ENCODE measurements at places on chromosomes 6 and 20.

DNA sequence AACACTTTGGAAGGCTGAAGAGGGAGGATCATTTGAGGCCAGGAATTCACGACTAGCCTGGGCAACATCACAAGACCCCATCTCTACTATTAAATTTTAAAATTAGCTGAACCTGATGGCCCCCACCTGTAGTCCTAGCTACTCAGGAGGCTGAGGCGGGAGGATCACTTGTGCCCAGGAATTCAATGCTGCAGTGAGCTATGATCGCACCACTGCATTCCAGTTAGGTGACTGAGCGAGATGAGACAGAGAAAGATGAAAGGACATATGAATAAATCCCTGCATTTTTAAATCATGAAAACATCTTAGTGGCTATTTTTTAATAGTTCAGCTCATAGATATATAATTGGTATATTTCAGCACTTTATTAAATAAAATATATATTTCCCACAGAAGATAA is 93.8 kb downstream of the GPR63 start:
- DNase-seq = no peak

DNA sequence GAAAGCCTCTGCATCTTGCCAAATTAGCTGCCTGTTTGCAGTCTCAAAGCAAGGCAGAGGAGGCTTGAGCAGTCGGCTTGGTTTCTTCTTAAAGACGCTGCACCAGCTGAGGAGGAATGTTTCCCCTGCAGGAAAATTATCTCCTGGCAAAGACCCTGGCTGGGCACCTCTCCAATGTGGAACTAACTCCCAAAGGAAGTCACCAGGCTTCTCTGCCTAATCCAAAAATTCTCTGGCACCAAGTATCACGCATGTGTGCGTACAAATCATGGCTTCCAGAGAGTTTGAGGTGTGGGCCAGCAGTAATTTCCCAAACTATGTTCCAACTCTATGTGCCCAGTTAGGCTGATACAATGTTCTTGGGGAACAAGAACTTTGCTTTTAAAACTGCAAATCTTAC is 176.2 kb downstream of the KIF16B start:
- no peak for DNase-seq

DNA sequence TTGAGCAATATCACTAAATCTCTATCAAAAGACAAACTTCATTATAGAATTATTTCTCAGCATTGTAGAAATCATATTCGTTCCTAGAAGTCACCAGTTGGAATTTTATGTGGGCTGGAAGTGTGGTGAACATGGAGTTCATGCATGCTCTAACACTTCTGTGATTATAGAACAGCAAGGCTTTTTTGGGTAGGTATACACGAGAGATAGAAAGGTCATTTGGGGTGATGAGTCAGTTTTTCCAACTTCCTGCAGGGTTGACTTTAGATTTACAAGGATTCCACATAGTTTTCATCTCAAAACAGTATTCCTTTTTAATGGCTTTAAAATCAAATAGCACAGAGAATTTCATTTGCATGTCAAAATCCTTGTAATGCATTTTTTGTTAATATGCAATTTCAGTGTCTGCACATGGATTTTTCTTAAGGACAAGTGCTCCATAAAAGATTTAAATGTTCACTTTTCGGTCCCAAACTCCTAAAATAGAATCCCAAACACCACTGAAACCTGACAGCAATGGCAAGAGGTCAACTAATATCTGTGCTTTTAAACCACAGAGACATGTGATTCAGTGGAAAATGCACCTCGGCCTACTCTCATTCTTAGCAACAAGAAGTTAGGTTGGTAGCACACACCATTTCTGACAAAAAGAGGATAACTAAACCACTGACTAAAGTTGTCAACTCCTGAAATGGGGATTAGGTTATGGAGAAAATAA is 211.0 kb downstream of the MOXD1 start:
- DNase-seq = no peak

GRCh38 chr6:160051390-160051789 is 70.2 kb upstream of the SLC22A1 start:
- DNase-seq = no peak

GRCh38 chr6:6131492-6132109 is 124.9 kb upstream of the NRN1 start:
- DNase-seq = no peak

DNA sequence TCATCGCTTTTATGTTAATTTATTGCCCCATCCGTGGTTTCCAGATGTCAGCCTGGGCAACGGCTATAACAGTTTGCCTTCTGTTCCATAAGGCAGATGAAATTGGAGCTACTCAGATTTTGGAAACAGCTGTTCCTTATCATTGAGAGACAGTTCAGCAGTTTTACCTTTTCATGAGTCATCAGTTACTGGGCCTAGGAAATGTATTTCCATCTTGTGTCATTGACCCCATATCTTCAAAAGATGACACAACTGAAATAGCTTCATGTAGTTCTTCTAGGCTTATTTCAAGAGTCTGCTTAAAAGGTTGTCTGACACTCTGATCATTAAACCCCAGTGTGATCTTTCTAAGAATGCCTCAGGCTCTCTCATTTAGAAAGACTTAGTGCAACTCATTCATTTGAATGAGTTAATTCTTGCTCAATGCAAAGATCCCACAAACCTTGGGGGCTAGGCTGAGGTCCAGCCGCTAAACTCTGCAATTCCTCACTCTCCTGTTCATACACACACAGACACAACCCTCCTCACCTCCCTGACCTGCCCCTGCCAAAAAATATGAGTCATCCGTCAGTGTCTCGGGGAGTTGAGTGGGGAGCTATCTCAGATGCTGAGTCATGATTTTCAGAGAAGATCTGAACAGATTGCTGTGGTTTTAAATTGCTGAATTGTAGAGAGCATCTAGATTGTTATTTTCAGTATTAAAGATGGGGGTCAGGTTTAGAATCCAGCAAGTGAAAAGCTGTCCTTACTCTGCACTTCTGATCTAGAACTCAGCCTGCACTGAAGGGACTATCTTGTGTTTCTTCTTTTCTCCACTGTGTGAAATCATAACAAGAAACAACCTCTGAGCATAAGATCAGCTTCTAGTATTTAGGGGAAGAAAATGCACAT is 61.8 kb downstream of the RPP40 start:
- no peak for DNase-seq
